ENCODE measurements at places on chromosomes 1 and 21. TPM values are rescaled to one million over a fixed set of nuclear protein-coding genes. Genes with fewer than 3 reads are reported as not detected.
A peak's percentile ranks its signal among the peaks of the same experiment; 100 is the strongest.

Gene LMOD1
- polyA plus RNA-seq = 22.9 TPM

Gene HUNK
- polyA plus RNA-seq = 0.31 TPM

Gene C21orf58
- 1.7 TPM for polyA plus RNA-seq

Gene OR2T12
- not detected for polyA plus RNA-seq

Gene GPR3
- 0.30 TPM for polyA plus RNA-seq

DNA sequence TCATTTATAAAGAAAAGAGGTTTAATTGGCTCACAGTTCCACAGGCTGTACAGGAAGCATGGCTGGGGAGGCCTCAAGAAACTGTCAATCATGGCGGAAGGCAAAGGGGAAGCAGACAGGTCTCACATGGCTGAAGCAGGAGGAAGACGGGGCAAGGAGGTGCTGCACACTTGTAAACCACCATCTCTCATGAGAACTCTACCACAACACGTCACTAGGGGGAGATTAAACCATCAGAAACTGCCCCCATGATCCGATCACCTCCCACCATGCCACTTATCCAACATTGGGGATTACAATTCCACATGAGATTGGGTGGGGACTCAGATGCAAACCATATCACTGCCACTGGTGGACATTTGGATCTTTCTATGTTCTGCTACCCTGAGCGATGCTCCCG, 351.4 kb downstream of the NPHP4 start:
- DNase-seq = no peak

- no peak for DNase-seq
Measured at GRCh38 chr1:236654957-236655356, 31.3 kb upstream of the ACTN2 start.

GRCh38 chr1:232634096-232634495, 4.2 kb upstream of the SIPA1L2 start:
- peak; percentile 30 for DNase-seq

- DNase-seq = peak; percentile 4
Measured at GRCh38 chr21:33608559-33608958, 20.1 kb upstream of the DONSON start.

DNA sequence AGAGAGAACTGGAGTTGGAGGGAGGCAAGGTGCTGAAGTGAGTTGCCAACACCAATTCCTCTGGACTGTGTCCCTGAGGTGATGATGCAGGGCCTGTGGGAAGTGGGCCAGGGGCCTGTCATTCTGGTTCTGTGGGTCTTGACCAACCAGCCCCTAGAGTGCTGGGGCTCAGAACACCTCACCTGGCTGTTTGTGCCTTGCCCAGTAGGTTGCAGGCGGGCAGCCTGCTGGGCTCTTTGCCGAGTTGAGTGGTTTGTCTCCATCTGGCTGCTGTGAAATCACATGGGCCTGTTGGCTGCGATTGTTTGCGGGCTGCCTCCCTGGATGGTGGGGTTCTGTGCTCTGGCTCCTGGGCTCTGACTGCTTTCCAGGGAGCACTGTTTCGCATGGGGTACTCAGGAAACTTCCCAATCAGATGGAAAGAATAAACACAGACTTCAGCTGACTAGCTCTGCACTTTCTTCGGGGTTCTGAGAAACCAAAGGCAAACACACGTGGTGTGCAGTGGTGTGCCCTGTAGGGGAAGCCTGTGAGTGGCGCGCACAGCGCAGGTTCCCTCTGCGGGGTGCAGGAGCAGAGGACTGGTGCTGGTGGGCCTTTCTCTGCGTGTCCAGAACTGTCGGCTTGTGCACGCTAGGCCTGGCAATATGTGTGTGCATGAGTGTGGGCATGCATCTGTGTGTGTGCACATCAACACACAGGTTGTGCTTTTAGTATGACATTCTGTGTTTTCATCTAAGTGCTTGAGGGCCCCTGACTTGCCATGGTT, 95.1 kb downstream of the RHOU start:
- DNase-seq = peak; percentile 94

DNA sequence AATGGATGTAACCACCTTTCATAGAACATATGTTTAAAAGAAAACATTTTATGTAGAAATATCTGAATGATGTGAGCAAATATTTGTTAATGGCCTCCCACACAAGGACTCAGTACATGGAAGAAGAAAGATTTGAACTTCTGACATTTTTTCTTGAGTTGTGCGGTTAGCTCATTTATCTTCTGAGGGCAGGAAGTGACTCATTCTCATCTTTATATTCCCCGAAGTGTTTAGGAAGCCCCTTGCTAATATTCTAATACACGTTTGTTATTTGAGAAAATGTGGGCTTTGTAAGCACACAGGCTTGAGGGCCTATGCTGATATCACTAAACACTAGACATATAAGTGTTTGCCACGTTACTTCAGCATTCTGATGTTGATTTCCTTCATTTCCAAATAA, 392.5 kb upstream of the PTBP2 start:
- no peak for DNase-seq

GRCh38 chr1:184407816-184408510, 21.1 kb downstream of the C1orf21 start:
- DNase-seq = no peak

- DNase-seq = no peak
Measured at GRCh38 chr1:169874229-169874628, 19.5 kb downstream of the SCYL3 start.

- peak; percentile 40 for DNase-seq
Measured at GRCh38 chr1:53266038-53266437, 27.7 kb upstream of the MAGOH start.

Measured in stomach (tissue), 19 donors.